ENCODE measurements at places on chromosomes 16 and 17.
A peak's percentile ranks its signal among the peaks of the same experiment; 100 is the strongest.

DNA sequence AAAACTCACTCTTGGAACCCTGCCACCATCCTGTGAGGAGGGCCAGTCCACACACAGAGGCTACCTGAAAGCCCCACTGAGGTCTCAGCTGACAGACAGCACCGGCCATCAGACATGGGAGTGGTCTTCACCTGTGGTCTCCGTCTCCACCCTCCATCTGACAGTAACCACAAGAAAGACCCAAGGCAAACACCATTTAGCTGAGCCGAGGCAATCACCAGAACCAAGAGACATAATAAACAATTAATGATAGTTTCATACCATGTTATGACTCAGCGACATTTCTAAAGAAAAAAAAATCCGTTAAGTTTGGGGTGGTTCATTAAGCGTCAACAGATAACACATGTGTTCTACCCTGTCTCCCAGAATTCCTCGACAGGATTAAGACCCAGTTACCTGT lies 6.1 kb upstream of the EVPLL start:
- DNase-seq, result no peak

DNA sequence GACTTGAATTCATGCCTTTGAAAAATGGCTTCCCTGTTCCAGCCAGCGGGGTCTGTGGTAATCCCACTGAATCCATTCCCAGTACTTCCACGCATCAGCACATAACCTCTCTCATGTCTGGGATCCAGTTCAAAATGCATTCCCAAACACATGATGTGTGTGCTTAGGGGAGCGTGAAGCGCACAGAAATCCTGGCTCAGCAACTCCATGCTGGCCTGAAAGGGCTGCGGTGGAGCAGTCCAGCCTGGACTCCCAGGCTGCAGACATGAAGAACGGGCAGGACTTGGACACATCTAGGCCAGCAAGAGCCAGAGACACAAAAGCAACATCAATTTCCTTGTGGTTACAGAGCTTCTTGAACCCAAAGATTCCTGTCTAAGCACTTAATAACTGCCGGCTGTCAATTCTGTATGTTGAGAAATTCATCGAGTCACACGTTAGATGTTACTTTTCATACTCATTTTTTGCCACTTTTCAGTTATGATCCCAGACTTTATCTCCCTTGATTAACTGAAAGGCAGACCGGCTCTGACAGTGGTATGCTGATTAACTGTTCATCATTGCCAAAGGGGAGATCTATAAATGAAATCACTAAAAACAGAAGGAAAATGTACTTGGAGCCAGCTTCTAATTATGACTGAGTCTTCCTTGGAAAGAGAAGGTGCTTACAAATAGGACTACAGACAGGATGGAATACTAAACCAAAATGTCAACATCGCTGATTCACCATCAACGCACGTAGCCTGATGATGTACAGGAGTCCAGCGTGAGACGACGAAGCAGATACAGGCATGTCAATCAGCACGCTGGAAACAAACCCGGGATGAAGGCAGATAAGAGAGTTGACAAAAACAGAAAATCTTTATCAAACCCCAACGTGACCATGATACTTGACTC lies 23.0 kb downstream of the NSMCE1 start:
- DNase-seq, result no peak

- DNase-seq, result no peak
Measured at GRCh38 chr17:66678827-66679226, 156.1 kb upstream of the CACNG5 start.

DNA sequence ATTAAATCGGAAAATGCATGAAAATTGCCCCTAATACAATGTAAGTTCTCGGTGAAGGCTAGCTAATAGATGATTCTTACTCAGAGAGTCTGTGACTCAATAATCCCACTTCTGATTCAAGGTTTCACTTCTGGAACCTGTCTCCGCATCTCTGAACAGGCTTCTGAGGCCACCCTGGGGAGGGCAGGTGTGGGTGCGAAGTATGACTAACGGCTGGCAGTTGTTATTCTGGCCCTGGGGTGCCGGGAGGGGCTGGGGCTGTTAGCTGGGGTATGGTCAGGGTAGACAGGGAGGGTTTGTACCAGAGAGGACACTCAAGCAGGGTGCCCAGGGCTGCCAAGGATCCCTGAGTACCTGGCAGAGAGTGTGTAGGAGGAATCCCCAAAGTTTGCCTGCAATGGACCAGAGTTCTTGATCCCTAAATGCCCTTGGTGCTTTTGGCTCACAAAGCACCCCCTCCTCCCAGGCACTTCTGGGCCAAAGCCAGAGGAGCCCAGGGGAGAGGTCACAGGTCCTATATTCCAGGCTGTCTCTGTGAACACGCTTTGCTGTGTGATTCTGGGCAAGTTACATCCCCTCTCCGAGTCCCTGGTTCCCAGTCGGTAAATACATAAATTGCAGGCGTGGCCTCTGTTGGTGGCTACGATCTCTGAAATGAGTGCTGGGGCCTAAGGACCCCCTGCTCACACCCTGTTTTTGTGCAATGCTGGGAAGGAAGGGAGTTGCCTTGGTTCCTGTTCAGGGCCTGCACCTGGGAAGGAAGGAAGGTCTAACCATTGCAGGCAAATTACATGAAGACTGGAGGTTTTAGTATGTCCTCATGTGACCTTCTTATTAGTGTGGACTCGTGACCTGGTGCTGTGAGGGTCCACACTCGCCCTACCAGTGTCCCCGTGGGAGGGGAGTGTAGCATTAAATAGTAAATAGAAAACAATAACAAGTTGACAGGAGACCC lies 49.9 kb upstream of the CPNE2 start:
- peak; percentile 62 for DNase-seq

DNA sequence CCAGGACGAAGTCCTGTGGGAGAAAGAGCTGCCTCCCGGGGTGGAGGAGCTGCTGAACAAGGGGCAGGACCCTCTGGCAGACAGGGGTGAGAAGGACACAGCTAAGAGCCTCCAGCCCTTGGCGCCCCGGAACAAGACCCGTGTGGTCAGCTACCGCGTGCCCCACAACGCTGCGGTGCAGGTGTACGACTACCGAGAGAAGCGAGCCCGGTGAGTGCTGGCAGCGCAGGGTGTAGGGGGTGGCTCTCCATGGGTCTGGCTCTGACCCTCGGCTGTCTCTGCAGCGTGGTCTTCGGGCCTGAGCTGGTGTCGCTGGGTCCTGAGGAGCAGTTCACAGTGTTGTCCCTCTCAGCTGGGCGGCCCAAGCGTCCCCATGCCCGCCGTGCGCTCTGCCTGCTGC lies 21.4 kb downstream of the MVP start:
- no peak for DNase-seq

GRCh38 chr16:29204806-29205135 lies 201.7 kb downstream of the NPIPB11 start:
- DNase-seq, result no peak

GRCh38 chr16:22814711-22815105 lies 746 bp downstream of the HS3ST2 start:
- no peak for DNase-seq

- DNase-seq, result no peak
Measured at GRCh38 chr17:39105705-39106104, 45.7 kb downstream of the PLXDC1 start.

GRCh38 chr17:48603959-48604769 lies 622 bp downstream of the HOXB6 start:
- DNase-seq, result no peak

Data from stimulated activated CD8-positive, alpha-beta memory T cell treated with anti-CD3 and anti-CD28 coated beads, Interleukin-4, amount 100 ng/mL, for 1 hour (primary cell).